Mesenteric fat pad (tissue), 1 donor: ENCODE measurements at places on chromosomes 3 and 15.

DNA sequence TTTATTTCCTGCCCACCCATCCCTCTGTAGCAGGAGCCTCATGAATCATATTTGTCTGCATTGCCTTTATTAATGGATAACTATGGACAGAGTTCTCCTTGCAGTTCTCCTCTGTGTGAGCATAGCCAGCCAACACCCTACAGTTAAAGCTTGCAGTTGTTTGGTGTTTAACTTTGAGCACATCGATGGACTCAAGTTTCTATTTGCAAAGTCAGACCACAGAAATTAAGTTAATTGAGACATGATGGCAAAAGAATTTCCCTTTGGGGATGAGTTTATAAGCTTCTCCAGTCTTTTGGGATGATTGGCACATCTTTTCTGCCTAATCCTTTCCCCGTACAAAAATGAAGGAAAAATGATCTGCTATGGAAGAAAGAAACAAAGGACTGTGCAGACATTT is 398.9 kb upstream of the THBS1 start:
- DNase-seq, result no peak

GRCh38 chr15:40420071-40420713 is 14.6 kb downstream of the IVD start:
- DNase-seq, result no peak

DNA sequence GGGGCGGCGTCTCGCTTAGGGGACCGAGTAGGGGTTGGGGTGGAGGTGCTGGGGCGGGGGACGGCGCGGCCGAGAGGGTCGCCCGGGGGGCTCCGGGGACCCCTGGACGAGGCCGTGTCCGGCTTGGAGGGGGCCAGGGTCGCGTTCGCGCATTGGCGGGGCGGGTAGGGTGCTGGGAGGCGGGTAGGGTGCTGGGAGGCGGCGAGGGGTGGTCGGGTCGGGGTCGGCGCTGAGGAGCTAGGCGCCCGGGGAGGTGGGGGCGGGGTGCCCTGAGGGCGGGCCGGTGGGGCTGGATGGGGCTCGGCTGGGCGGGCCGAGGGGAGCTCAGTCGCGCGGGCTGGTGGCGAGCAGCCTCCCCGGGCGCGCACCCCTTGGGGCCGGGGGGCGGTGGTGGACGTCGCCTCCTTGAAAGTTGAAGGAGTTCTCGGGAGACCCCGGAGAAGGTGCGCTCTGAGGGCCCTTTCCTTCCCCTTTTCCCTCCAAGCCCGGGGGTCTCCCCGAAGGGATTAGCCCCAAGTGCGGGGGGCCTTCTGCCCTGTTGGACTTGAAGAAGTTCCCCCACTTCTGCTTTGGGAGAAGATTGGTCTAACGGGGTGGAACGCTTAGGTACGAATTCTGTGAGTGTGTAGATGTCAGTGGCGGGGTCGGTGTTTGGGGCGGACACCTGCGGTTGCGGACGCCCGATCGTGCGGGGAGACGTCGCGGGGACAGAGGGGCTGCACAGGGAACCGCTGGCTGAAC is 543 bp downstream of the MEF2A start:
- DNase-seq, result no peak

DNA sequence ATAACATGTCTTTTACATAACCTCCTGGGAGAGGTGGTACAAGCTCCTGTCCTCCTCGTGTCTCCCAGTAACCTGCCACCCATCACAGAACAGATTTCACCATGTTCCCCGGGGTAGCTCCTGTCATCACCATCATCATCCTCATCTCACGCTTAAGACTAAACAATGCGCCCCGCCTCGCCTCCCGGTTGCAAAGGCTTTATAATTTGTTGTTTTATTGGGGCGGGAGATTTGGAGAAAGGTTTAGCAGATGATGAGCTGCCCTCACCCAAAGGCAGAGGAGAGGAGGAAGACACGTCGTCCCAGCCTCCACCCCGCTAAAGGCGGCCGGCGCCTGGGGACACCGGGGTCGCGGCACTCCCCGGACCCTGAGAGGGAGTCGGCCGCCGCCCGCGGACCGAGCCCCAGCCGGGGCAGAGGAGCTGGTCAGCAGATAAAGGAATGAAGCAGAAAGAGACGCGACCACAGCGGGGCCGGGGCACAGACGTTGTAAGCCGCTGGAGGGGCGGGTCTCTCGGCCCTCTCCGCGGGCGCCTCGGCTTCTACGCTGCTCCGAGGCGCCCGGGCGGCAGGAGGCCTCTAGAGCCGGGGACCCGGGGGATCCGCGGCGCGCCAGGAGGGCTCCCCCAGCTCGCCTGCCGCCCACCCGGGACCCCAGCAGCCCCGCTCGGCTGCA is 589 bp downstream of the HERC1 start:
- no peak for DNase-seq

GRCh38 chr3:188194332-188194731 is 40.4 kb downstream of the LPP start:
- DNase-seq, result no peak

GRCh38 chr15:65082303-65082953 is 5.9 kb downstream of the KBTBD13 start:
- DNase-seq, result no peak

DNA sequence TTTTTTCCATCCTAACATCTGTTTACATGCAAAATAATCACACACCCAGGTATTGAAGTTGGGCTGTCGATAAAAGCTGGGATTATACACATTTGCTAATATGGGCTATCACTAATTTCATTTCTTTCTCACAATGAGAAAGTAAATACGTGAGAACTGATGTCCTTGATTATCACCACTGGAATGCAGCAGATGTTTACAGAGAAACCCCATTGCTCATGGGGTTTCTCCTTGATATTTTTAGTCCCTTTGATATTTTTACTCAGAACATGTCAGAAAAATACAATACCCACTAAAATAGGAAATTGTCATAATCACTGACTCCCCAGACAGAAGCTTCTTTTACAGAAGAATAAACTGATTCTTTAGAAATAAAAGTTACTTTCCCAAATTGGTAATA is 535.1 kb upstream of the CCDC54 start:
- DNase-seq, result no peak

GRCh38 chr3:175111036-175111435 is 251.9 kb downstream of the NAALADL2 start:
- no peak for DNase-seq

DNA sequence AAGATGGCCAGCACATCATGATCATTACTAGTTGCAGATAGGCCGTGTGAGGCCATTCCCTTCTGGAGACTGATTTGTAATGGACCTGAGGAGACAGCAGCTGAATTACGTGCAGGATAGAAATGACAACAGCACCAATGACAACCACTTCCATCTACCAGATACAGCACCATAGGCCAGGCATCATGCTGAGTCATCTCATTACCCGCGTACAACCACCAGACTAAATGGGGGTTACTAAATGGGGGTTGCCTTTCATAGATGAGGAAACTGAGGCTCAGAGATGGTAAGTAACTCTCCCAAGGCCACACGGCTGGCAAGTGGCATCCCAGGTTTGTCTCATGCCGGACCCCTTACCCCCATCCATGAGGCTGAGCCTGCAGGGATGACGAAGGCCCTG is 32.8 kb upstream of the FAM107A start:
- no peak for DNase-seq

GRCh38 chr3:63051920-63052319 is 176.7 kb upstream of the CADPS start:
- no peak for DNase-seq

- DNase-seq, result no peak
Observed at GRCh38 chr15:80710635-80711554, 15.8 kb downstream of the ABHD17C start.

DNA sequence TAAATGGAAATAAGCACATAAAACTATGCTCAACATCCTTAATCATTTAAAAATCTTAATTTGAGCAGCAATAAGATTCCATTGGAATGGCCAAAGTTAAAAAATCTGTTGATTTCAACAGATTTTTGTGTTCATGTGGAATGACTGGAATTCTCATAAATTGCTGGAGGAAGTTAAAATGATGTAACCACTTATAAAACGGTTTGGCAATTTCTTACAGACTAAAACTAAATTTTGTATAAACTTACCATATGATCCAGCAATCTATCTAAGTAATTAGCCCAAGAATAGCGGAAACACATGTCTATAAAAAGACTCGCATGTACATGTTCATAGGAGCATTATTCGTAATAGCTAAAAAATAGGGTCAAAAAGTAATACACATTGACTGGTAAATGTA is 1713.6 kb downstream of the SI start:
- no peak for DNase-seq

- DNase-seq, result no peak
Observed at GRCh38 chr3:134542287-134542958, 56.6 kb downstream of the CEP63 start.

DNA sequence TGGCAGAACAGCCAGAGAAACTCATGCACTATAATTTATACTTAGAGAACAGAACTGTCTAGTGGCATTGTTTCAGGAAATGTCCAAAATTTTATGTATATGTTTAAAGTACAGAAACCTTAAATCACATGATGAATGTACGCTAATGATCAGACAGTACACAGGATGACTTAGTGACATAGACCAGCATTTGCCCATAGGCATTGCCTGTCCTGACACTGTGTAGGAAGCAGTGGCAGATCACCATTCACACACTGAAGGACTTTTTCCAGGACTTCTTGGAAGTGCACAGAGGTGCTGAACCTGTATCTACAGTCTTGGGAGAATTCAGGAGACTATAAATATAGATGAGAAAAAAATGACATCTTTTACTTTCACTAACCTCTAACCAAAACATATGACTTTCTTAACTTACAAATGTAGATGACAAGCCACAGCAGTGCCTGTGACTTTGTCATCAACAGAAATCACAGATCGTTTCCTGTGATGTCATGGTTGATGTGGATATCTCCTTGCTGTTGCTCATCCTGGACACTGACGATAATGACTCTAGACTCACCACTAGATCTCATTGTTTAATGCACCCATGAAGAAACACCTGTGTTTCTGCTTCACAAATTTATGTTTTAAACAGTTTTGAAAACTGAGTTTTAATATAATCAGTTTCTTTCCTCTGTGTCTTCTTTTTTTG is 183.2 kb downstream of the CACNA2D3 start:
- DNase-seq, result no peak

DNA sequence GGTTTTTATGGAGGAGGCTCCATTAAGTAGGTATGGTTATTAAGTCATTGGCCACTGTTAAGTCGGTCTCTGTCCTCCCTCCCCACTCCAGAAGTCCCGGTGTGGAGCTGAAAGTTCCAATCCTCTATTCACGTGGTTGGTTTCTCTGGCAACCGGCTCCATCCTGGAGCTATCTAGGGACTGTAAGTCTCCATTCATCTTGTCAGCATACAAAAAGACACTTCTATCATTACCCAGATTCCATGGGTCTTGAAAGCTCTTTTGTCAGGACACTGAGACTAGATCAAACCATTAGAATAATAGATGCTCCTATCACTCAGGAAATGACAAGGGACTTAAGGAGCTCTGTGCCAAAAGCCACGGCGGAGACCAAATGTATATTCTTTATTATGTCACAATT is 110.3 kb downstream of the PIK3CB start:
- no peak for DNase-seq

DNA sequence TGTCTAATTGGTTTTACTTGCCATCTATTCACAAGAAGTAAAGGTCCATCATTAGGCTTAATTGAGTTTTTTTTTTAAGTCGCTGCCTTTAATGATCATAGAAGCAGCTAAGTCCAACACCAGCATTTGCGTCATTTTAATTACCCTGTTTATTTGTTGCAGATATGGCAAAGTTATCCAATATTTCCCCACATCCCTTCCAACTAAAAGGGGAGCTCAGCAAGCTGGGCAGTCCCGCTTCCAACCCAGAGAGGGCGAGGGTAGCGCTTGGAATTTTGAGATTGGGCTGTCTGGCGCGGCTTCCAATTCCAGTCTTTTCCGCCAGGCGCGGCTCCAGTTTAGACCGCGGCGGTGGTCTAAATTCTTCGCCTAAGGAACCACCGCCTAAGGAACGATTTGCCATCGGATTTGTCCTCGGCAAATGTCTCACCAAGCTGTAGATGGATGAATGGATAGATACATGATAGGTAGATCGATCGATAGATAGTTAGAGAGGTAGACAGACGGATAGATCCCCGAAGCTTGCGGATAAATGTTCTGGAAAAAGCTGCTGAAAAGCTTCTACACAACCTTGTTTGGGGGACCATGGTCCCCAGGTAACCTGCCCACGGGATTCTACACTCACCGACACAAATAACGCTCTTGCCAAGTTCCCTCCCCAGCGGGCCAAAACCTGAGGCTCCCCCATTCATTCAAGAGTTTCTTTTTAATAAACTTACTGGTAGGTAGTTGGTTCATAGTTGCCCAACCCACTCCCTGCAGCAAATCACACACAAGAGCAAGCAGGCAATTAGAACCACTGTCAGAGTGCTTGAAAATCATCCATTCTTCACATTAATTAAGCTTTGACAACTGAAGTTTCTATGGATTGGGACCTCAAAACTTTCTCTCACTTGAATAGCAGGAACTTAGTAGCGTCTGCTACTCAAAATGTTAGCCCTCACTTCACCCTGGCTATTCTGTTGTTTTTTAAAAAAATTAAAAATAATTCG is 49.1 kb downstream of the ZIC4 start:
- DNase-seq, result no peak

- DNase-seq, result no peak
Observed at GRCh38 chr3:120440001-120440703, 10.6 kb downstream of the FSTL1 start.

DNA sequence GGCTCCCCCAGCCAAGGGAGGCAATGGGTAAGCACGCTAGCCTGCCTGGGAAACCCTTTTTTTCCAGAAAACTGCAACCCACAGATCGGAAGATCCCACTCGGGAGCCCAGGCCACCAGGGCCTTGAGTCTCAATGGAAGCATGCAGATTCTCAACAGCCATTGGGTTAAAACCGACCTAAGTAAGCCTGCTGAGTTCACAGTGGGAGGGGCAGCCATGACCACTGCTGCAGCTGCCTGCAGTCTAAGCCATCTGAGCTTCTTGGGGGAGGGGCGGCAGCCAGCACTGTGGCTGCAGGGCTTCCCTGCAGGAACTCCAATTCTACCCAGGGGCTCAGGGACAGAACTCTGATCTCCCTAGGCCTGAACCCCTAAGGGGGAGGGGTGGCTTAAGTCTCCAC is 82.0 kb downstream of the DPPA2 start:
- no peak for DNase-seq

DNA sequence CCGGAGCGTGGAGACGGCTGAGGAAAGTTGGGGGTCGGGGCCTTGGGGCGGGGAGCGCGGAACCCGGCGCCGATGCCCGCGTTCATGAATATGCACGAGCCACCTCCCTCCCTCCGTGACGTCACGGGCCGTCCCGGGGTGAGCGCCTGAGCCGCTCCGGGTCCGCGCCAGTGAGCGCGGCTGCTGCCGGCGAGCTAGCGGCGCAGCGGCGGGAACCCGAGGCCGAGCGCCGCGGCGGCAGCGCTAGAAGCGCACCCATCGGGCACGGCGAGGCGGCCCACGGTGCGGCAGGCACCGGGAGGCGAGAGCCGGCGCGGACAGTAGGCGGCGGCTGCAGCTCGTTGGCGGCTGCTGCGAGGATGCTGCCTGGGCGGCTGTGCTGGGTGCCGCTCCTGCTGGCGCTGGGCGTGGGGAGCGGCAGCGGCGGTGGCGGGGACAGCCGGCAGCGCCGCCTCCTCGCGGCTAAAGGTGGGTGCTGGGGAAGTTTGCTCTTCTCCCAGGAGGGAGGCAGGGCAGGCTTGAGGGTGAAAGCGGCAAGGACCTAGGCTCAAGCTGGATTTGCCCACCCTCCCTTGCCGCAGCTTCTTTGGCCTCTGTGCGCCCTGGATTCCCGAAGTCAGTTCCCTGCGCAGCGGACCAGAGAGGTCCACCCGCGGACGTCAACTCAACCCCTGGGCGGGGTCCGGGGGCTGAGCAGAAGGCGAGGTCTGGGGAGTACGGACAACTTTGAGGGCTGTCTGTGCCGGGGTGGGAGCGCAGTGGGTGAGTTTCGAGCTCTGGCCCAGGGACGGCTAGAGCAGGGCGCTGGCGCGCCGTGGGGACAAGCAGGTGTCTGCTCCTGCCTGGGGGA is at the start of gene CLSTN2:
Gene CLSTN2 (plus strand): TSS at position 170 of the 850 bp plus-strand sequence.
- DNase-seq, result peak; percentile 91

- no peak for DNase-seq
Observed at GRCh38 chr15:96699871-96700401, 369.4 kb downstream of the NR2F2 start.
